ENCODE measurements at places on chromosomes 5 and 9.

DNA sequence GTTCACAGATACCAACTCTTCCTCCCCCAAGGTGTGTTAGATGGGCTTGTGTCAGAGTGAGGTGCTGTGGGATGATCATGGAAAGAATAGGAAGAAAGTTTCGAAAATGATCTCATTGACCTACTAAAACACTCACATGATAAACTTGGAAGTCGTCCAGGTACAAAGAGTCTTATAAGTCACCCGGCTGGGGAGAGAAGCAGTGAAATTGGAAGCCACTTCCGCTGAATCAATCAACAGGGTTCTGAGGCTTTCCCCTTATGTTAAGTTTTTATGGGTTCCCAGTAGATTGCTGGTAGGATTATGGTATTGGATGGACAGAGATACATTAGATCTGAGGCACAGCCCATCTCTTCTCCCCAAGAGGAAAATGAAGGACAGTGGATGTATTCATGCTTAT, 218.8 kb upstream of the MSX2 start:
- no peak for DNase-seq

GRCh38 chr5:14131855-14132503, 11.2 kb upstream of the TRIO start:
- DNase-seq: no peak

- DNase-seq: no peak
Observed at GRCh38 chr5:170546282-170546681, 42.5 kb downstream of the KCNIP1 start.

GRCh38 chr5:24291916-24292315, 352.9 kb downstream of the CDH10 start:
- DNase-seq: no peak

- no peak for DNase-seq
Observed at GRCh38 chr5:1881098-1881572, 1.6 kb downstream of the IRX4 start.

GRCh38 chr9:12368569-12368968, 324.6 kb upstream of the TYRP1 start:
- DNase-seq: no peak

DNA sequence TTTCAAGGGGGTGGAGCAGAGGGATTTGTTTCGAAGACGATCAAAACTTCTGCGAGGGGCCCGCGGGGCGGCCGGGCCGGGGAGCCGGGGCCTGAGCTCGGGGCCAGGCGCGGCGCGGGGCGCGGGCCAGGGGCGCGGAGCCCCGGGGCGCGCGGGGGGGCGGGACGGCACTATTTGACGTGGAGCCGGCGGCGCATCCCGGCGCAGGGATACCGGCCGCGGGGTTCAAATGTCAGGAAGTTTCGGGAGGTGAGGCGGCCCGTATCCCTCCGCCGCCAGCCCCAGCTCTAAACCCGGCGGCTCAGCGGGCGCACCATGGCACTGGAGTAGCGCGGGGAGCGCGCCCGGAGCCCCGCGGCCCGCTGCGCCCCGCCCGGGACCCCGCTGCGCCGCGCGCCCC, at the start of gene LMX1B:
Gene LMX1B (plus strand): TSS at position 278 of the 400 bp plus-strand sequence. CDS start 522 bp downstream, outside the sequence.
- no peak for DNase-seq

- no peak for DNase-seq
Observed at GRCh38 chr5:28328681-28329080, 1290.3 kb upstream of the CDH9 start.

GRCh38 chr5:154477382-154478223, 424 bp downstream of the HAND1 start:
- DNase-seq: no peak

- no peak for DNase-seq
Observed at GRCh38 chr5:52665559-52665958, 122.2 kb upstream of the ITGA1 start.

DNA sequence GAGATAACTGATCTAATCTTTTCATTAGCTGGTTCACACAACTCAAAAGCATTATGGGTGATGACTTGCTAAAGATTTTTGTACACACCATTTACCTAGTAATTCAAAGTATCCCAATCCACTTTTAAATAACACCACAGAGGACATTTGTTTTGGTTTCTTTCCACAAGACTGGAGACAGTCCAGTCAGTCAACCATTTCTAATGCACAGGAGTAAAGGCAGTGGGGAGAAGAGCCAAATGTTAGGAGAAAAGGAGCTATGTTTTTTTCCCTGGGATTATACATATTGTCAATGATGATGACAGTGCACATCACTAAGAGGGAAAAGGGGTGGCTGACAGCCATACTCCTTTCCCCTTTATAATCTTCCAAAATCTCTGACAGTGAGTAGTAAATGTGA, 240.9 kb downstream of the GABRB2 start:
- no peak for DNase-seq

GRCh38 chr5:138601444-138601843, 26.2 kb upstream of the HSPA9 start:
- DNase-seq: no peak

DNA sequence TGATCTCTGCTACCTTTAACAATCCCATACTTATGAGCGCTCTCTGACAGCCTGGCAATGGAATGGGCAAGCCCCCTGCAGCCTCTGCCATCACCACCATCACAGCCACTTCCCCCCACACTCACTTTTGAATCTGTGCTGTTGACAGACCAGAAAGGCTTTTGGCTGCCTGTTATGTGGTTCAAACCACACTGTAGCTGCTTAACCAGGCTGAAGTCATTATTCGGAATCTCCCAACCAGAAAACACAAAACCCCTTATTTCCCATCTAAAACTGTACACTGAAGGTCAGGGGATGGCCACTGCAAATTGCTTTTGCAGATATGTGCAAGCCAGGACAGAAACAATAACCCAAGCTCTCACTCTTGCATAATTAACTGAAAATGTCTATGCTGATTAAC, 35.8 kb downstream of the PTCH1 start:
- DNase-seq: no peak

GRCh38 chr9:38263532-38263931, 129.0 kb upstream of the ALDH1B1 start:
- DNase-seq: no peak

DNA sequence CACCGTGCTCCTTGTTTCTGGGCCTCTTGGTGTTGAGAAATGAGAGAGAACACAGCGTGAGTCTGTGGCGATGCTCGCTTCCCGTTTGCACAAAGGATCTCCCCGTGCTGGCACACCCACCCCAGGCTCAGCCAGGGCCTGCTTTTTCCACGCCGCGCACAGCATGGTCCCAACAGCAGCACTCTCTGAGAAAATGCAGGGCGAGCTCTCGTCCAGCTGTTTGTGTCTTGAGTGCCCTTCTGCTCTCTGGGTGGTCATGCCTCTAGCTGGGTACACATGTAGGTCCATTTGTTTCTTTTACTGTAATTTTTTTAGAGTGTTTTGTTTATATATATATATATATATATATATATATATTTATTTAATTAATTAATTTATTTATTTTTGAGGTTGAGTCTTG, 26.6 kb downstream of the FBXW5 start:
- DNase-seq: no peak

DNA sequence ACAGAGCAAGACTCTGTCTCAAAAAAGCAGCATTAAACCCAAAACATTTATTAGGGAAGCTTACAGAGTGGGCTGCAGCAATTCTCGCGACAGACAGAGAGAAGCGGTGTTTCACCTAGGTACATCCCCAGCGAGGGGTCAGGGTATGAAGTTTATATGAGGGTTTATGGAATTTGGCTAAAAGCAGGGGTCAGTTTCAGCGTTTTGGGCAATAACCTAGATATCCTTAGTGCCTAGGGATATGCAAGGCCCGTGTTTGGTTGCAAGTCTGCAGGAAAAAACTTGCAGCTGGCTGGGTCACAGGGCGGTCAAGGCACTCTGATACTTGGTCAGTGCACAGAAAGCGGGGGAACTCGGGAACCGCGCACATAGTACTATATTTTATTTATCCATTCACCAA, 649 bp upstream of the GLE1 start:
- DNase-seq: no peak

DNA sequence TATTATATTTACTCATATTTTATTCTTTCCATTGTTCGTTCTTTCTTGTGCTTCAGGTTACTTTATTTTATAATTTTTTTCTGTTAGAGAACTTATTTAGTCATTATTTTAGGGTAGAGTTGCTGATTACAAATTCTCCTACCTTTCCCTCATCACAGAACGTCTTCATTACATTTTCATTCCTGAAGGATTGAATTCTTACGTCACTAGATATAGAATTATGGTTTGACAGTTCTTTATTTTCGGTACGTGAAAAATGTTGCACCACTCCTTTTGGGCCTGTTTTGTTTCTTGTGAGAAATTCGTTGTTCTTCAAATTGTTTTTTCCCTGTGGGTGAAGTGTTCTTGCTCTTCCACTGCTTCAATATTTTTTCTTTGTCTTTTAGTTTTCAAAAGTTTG, 20.8 kb upstream of the OR2S2 start:
- DNase-seq: no peak

DNA sequence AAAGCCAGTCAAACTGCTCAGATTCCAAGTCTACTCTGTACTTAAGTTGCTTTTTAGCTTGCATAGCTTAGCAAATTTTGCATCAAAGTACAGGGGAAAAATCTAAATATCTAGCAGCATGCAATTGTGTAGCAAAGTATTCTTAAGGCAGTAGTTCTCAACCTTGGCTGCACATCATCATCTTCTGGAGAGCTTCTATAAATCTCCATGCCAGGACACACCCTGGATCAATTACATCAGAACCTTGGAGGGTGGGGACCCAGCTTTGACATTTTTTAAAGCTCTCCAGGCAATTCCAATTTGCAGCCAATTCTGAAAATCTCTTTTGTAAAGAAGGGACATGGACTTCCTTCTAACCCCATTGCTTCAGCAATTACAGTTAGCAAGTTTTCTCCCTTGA, 187.5 kb downstream of the SNCAIP start:
- no peak for DNase-seq

DNA sequence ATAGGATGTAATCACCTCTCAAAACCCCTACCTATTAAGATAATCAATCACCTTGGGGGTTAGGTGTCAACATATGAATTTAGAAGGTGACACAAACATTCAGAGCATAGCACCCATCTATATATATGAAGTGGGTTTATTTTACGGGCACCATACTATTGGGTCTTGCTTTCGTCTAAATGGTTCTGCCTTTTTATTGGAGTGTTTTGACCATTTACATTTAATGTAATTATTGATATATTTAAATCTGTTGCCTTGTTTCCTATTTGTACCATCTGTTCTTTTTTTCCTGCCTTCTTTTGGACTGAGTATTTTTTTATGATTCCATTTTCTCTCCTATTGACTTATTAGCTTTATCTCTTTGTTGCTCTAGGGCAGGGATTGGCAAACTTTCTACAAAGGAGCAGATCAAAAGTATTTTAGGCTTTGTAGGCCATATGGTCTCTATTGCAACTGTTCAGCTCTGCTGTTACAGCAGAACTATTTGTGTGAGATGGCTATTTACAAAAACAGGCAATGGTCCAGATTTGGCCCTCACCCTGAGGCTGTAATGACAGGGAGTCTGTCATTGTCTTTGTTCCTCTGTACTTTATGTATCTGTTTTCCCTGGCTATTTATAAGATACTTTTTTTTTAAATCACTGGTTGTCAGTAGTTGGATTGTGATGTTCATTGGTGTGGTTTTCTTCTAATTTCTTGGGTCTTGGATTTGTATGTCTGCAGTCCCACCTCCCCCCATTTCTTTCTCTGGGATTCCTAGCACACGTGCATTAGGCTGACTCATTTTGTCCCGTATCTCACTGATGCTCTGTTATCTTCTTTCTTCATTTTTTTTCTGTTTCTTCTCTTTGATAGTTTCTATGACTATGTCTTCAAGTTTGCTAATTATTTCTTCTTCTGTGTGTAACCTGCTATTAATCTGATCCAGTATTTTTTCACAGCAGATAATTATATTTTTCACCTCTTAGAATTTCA, 127.1 kb downstream of the DAB2IP start:
- no peak for DNase-seq

GRCh38 chr5:169736653-169737052, 99.6 kb downstream of the DOCK2 start:
- DNase-seq: no peak

DNA sequence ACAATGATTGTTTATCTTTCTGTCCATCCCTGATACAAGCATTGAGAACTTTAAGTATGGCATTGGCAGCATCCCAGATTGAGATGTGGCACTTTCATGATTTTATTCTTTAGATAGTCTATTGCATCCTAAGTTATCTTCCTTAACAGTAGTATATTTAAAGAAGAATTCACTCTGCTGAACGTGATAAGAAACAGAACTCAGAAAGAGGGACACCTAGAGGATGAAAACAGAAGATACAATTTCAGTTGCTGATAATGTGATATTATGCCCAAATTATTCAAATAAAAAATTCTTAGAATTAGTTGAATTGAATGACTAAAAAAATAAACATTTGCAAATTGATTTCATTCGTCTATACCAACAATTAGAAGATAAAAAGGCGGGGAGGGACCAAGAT, 218.1 kb upstream of the DMRTA1 start:
- DNase-seq: no peak

DNA sequence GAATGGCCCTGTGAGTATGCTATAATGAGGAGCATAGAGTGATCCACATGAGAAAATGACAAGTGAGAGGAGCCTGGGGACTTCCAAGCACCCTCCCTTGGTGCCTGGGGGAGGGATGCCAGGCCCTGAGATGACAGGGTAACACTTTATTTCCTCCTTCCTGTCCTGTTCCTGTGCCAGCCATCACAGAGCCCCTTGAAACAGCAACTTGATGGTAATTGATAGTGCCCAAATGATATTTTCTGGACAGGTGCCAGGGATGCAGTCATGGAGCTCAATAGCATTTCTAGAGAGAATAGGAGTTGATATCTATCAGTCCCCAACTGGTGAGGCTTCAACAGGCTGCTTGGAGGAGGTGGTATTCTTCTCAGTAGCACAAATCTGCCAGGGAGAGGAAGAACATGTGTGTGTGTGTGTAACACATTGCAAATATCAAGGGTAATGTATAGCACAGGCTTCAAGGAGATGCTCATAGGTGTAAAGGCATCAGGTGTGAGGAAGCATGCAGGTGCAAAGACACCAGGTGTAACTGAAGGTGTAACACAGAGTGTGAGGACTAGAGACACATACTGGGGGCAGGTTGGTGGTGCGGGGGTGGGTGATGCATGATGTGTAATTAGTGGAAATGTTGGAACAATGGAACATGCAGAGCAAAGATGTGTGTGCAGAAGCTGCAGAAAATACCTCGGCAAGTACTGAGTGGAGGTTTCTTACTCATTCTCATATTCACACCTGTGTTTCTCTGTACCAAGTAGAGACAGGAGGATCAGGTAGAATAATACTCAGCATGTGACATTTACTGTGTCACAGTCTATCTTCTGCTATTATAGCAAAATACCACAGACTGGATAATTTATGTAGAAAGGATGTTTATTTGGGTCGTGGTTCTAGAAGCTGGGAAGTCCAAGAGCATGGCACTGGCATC, 18.1 kb upstream of the WWC1 start:
- no peak for DNase-seq

Measured in stimulated activated CD4-positive, alpha-beta T cell treated with anti-CD3 and anti-CD28 coated beads, Interleukin-1b, Interleukin-23, amount 100 ng/mL, for 48 hours (primary cell).